M059J (cell line): ENCODE measurements at places on chromosomes 1 and 21.

DNA sequence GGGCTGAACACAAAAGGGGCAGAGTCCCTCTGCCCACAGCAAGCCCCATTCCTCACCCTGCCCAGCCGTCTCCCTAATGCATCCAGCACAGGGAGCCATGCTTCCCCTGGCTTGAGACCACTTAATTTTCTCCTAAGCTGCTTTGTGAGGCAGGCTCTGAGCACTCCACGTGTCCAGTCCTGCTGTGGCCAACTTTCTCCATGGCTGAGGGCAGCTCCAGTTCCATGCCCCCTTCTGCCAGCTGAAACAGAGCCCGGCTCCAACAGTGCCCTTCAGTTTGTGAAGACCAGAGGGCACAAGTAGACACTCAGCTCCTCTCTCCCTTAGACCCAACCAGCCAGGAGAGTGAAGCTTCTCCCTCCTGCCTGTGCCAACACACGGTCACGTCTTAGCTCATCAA lies 33.8 kb downstream of the PLEKHA6 start:
- DNase-seq = no peak

- peak; percentile 99 for DNase-seq
Measured at GRCh38 chr1:116556289-116557006, 14.4 kb downstream of the CD58 start.

DNA sequence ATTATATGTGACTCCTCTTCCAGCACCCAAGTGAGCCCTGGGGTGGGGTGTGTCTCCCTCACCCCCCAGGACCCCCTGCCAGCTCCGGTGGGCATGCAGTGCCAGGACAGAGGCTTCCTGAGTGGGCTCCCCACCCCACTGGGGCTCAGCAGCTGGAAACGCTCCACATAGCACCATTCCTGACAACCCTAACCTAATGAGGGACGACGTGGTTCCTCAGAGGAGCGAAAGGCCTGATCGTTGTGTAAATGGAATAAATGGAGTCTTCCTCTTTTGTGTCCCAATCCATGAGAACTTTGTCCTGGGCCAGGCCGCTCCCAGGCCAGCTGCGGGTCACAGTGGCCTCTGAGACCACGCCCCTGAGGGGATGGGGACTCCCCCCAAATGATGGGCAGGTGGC lies 1.8 kb upstream of the TSPEAR start:
- DNase-seq = no peak

DNA sequence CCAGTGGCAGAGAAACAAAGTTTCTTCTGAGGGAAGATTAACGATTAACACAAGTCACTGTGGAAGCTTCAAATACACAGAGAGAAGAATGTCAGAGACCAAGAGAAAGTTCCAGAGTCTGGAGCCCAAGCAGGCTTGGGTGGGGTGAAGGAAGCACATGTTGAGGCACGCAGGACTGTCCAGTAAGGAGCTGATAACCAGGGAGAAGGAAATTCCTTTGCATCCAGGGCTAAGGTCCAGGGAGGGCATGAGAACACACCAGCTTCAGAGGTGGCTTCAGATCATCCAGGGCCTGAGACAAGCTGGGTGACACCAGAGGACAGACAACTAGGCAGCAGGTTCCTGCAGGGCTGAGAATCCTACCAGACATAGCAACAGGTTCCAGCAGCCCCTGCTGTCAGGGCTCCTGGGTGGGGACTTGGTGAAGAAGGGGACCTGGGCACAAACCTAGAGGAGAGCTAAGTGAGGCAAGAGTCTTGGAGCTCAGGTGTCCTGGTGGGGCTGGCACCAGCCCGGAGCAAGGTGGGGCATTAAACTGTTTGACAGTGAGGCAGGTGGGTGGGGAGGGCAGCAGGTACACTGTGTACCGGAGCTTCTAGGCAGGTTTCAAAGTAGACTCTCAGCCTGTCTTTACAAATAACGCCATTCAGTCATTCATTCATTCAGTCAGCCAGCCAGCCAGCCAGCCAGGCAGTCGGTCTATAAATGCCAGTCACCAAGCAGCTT lies 2.6 kb upstream of the SPRR1A start:
- DNase-seq = no peak

GRCh38 chr1:16119926-16120325 lies 35.9 kb downstream of the EPHA2 start:
- no peak for DNase-seq

DNA sequence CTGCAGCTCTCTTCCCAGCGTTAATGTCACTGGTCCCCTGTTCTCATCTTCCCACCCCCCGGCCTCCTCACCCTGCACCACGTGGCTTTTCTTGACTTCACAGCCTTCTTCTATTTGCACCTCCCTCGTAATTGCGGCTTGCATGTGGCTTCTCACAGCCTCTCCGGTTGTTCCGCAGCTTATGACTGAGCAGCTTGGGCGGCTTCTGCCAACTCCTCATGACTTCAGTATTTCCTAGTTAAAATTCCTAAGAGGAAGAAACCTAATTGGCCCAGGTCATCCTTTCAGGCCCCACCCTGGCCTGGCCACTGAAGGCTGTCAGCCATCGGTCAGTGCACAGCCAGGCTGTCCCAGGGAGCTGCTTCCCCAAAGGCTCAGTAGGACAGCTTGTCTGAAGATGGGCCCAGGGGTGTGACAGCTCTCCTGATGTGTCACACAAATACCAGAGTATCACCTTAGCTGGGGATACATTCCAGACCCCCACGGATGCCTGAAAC lies 8.6 kb upstream of the RERE start:
- DNase-seq = peak; percentile 58

DNA sequence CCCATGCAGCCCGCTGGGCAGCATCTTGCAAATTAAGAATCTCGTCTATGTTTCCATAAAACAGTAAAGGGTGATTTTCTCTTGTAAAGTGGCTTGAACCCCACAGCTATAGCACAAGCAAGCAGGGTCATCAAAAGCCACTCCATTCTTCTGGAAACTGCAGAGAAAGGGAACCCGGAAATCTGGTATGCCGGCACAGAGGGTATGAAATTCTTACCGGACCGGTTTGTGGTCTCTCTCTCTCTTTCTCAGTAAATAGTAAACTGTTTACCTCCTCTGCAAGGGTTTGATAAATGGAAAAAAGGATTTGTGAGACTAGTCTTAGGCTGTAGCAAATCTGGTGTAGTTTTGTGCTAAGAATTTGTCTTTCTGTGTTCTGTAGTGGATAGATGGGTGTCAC lies 2.7 kb upstream of the ADSS2 start:
- DNase-seq = no peak

DNA sequence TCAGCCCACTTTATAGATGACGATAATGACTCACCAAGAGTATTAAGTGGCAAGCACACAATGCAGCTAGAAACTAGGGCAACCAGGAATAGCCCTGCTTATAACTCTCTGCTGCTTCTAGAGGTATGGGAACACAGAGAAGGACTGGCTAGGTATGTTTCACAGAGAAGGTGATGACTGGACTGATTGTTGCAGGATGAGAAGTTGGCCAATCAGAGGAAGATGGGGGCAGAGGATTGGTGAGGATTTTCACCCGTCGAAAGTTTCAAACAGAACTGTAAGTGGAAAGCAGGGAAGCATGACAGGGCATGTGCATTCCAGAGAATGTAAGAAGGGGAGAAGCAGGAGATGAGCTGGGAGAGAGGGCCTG lies 222.4 kb upstream of the JUN start:
- no peak for DNase-seq

GRCh38 chr1:70717656-70718055 lies 306.6 kb downstream of the CTH start:
- peak; percentile 13 for DNase-seq

DNA sequence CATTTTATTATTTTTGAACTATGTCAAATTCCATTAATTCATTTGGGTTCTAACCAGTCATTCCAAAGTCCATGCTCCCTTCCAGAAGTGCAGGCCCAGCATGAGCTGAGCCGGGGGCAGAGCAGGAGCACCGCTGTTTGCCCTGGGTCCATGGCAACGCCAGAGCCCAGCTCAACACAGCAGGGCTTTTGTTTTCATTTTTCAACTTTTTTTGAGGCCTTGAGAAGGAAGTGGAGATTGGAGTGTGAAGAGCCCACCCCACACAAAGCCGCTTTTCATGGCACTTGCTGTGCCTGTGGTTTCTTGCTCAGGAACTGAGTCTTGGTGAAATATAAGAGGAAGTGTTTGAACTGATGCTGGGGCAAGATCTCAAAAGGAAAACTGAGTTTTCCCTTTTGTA lies 13.2 kb upstream of the PRMT2 start:
- no peak for DNase-seq

DNA sequence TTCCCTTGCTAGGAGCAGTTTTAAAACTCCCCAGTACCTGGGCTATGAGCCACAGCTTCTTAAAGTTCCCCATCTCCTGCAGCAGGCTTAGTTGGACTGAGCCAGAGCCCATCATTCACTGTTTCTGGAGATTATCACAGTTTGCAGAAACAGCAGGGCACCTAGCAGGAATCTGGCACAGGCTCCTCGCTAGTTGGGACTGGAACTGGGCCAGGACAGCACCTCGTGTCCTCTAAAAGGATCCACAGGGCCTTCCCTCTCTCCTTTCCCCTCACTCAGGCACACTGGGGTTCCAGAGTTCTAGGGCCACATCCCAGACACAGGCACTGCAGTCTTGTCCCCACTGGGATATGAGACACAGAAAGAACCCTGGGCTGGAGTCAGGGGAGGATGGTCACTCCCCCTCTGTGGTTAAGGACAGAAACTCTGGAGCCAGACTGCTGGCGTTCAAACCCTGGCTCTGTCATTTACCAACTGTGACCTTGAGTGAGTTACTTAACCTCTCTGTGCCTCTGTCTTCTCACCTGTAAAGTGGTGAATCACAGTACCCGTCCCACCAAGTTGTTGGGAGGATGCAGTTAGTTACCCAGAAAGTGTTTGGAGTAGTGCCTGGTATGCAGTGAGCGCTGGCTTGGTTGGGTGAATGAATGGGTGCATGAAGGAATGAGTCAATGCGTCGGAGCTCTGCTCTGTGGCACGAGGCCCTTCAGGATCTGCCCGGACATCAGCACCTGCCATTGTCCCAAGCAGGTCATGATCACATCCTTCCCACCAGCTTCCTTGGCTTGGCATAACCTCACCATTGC lies 18.8 kb upstream of the ECE1 start:
- peak; percentile 62 for DNase-seq

GRCh38 chr21:41260428-41260827 lies 56.2 kb upstream of the FAM3B start:
- no peak for DNase-seq

GRCh38 chr21:17446737-17447136 lies 66.1 kb upstream of the CXADR start:
- DNase-seq = no peak

- DNase-seq = no peak
Measured at GRCh38 chr1:108819878-108820277, 37.0 kb downstream of the AKNAD1 start.

GRCh38 chr21:41478319-41479177 lies 29.4 kb downstream of the TMPRSS2 start:
- peak; percentile 13 for DNase-seq

- no peak for DNase-seq
Measured at GRCh38 chr21:31592963-31593560, 66.4 kb upstream of the SOD1 start.

DNA sequence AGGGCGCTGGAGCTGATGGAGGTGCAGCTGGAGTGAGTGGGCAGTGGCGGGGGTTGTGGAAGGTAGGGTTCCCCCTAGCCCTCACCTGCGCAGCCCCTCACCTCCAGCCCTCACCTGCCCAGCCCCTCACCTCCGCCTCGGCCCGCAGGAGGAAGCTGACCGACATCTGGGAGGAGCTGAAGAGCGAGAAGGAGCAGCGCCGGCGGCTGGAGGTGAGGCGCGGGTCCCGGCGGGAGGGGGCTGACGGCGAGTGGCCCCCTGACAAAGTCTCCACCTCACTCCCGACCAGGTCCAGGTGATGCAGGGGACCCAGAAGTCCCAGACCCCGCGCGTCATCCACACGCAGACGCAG lies 2.7 kb downstream of the EVA1B start:
- no peak for DNase-seq

DNA sequence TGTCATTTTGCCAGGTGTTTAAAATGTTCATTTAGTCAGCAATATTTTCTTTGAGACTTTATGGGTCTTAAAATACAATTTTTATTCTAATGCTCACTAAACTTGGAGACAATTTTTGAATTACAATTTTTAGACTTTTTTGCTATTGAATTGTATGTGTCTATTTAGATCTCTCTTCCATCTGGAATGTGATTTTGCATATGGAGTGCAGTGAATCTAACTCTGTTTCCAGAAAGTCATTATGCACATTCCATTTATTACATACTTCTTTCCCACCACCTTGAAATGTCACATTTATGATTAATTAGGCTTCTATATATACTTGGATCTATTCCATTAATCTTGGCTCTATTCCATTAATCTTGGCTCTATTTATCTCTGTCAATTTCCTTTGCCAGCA lies 5.6 kb upstream of the TSPEAR start:
- no peak for DNase-seq

GRCh38 chr1:167022384-167022783 lies 33.3 kb downstream of the MAEL start:
- DNase-seq = no peak

DNA sequence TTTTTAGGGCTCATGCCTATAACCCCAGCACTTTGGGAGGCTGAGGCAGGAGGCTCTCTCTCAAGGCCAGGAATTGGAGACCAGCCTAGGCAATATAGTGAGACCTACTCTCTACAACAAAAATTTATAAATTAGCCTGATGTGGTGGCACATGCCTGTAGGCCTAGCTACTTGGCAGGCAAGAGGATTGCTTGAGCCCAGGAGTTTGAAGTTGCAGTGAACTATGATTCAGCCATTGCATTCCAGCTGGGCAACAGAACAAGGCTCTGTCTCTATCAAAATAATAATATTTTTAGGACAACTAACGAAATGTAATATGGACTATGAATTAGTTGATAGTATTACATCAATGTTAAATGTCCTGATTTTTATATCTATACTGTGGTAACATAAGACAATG lies 68.8 kb upstream of the ARID1A start:
- peak; percentile 30 for DNase-seq

- DNase-seq = no peak
Measured at GRCh38 chr1:157151073-157151472, 12.9 kb upstream of the ETV3 start.

GRCh38 chr1:202310746-202311145 lies 31.0 kb downstream of the UBE2T start:
- DNase-seq = no peak

- no peak for DNase-seq
Measured at GRCh38 chr1:42762269-42762668, 4.6 kb downstream of the P3H1 start.

DNA sequence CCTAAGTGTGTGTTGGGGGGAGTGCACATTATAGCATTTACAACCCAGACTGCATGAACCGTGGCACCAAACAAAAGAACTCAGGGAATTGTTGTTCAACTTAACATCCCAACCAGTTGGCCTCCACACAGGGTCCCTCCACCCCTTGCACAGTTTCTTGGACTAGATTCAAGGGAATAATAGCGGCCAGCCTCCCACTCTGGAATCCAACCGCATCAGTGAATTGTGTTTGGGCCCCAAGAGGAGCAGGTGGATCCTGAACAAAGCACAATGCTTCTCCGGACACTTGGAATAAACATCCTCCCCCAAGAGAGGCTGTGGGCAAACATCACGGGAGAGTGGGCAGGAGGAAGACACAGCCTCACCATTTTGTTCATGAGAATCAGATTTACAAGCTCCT lies 18.2 kb downstream of the CD34 start:
- DNase-seq = no peak
